ENCODE measurements at places on chromosomes 16 and 17.

DNA sequence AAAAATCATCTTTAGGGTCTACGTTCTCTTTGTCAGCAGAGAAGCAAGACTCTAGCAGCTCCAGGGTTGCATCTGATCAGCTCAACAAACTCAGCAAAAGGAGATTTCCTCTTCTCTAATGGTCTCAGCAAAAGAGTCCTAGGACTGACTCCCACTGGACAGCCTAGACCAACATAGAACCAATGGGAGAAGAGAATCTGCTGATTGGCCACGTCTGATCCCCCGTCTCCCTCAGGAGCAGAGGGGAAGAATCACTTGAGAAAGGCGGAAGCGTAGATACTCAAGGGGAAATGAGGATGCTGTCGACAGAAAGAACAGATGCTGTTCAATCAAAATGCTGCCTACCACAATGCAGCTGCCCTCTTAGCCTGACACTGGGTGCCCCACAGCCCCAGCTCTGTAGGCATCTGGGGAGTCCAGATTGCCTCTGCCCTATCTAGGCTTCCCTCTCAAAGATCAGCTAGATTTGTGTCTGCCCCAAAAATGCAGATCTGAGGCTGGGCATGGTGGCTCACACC is 31.5 kb upstream of the EMP2 start:
- no peak for DNase-seq

- no peak for DNase-seq
Observed at GRCh38 chr17:57234739-57235092, 21.6 kb upstream of the MSI2 start.

- no peak for DNase-seq
Observed at GRCh38 chr17:6079155-6079888, 9.1 kb downstream of the WSCD1 start.

- DNase-seq, result no peak
Observed at GRCh38 chr17:63139356-63139755, 173.3 kb downstream of the TANC2 start.

GRCh38 chr17:6064868-6065267 is 5.3 kb upstream of the WSCD1 start:
- DNase-seq, result no peak

DNA sequence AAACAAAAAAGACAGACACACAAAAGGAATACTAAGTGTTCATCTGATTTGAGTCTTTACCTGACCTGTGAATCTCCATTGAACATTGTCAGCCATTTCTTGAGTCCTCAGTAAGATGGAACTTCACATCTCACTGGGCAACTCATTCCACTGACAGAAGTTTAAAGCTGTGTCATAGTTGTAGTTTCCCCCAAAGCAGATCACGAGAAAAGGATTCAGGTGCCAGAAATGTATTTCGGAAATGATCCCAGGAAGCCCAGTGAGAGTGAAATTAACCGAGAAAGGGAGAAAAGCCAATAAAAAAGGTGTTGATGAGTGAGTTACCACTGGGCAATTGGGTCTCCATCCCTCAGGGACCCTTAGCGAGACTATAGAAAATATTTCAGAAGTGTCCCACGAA is 6.5 kb downstream of the CHD9 start:
- no peak for DNase-seq

- DNase-seq, result no peak
Observed at GRCh38 chr17:77772899-77773358, 185.6 kb upstream of the TNRC6C start.

- no peak for DNase-seq
Observed at GRCh38 chr17:17004251-17004996, 32.5 kb upstream of the TNFRSF13B start.

- no peak for DNase-seq
Observed at GRCh38 chr17:31798205-31798724, 60.8 kb downstream of the COPRS start.

- DNase-seq, result no peak
Observed at GRCh38 chr17:38465391-38466345, 37.4 kb downstream of the ARHGAP23 start.

- DNase-seq, result peak; percentile 72
Observed at GRCh38 chr16:57023541-57024249, 34.3 kb downstream of the NLRC5 start.

DNA sequence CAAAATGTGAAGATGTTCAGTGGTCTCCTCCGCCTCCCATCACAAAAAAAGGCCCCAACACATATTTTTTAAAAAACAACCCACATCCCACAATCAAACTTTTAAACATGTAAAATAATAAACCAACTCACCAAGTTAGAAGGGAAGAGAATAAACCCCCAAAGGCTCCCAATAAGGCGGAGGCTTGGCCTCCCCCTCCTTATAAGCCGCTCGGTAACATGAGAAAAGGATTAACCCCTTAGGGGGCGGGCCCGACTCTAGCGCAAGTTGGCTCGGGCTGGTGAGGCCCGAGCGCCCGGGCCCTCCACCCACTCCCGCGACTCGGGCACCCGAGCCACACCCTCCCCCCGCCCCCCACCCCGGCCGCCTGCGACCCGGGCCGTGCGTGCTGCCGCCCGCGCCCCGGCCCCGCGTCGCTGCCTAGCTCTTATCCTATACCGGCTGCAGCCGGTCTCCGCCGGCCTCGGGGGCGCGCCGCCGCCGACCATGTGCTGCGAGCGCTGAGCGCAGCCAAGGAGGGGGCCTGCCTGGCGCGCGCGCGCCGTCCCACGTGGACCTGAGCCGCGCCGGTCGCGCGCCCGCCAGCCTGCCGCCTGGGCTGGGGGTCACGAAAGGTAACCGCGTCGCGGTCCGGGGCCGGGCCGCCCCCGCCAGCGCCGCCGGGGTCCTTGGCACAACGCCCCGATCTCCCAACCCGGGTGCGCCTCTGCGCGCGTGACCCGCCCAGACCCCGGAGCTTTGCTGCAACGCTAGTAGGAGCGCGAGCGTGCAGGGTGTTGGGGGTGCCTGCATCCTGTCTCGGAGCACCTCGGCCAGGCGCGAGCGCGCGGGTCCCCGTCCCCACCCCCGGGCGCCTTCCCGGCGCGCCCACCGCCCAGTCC is at the start of the genes ARSG and SLC16A6:
TSS of gene ARSG (plus strand) at position 541 of the 881 bp plus-strand sequence. CDS start 15,999 bp downstream, outside the sequence.
TSS of gene SLC16A6 (minus strand) at position 173 of the 881 bp plus-strand sequence. CDS start 12,807 bp downstream, outside the sequence.
- DNase-seq, result peak; percentile 83

GRCh38 chr16:50198802-50199403 is 45.8 kb downstream of the TENT4B start:
- no peak for DNase-seq

- no peak for DNase-seq
Observed at GRCh38 chr17:82053556-82054263, 2.0 kb downstream of the GPS1 start.

DNA sequence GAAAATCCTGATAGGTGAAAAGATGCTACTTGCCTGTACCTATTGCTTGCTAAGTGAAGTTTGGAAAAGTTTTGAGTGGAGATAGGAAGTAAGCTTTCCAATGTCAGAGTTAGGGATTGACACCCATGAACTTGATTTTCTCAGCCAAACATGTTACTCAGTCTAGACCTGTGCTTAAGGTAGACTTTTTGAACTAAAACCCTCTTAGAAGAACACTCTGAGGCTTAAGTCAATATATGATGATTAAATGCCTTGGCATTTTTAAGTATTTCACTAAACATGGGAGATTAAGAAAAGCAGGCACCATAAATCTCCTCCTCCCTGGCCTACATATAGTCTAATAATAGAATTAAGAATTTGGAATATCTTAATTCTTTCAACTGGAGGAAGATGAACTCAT is 785.6 kb upstream of the SOX9 start:
- no peak for DNase-seq

GRCh38 chr17:40553694-40554534 is 11.4 kb downstream of the CCR7 start:
- peak; percentile 17 for DNase-seq

DNA sequence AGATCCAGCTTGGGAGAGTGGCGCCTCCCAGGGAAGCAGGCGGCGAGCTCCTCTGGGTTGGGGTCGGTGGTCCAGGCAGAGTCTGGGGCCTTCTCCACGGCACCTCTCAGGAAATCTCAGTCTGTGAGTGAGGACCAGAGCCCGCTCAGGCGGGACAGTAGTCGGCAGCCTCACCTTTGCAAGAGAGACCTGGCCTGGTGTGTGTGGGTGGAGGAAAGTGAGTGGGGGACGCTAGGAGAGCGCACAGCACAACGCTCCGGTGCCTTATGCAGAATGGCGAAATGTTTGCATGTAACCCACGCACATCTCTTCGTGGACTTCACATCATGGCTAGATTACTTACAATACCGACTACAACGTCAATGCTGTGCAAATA is 2.2 kb downstream of the AHSP start:
- DNase-seq, result no peak

- no peak for DNase-seq
Observed at GRCh38 chr16:66926171-66926947, 1.0 kb upstream of the RRAD start.

GRCh38 chr17:28488533-28489276 is 15.3 kb downstream of the SLC13A2 start:
- DNase-seq, result no peak

DNA sequence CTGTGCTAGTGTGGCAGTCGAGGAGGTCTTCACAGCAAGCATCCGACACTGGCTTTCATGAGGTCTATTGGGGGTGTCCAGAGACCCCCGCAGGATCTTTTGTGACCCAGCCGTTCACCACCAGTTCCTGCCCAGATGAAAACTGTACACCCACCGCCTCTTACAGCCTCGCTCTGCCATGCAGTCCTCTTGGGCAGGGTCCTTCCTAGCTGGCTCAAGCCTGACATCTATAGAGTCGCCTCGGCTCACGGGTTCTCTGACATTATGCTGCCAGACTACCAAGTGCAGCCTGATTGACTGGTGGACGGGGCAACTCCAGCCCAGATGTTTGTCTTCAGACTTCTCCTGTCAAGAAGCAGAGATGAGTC is 14.6 kb upstream of the CLEC10A start:
- no peak for DNase-seq

- no peak for DNase-seq
Observed at GRCh38 chr17:35529866-35530265, 7.6 kb downstream of the SLFN12L start.

GRCh38 chr17:55763856-55764255 is 13.0 kb downstream of the PCTP start:
- no peak for DNase-seq

- peak; percentile 22 for DNase-seq
Observed at GRCh38 chr17:56913353-56913866, 439 bp downstream of the TRIM25 start.

All from stimulated activated CD4-positive, alpha-beta T cell treated with anti-CD3 and anti-CD28 coated beads, Interleukin-4, amount 100 ng/mL, for 24 hours (primary cell).